Lung microvascular endothelial cell (primary cell): ENCODE measurements at places on chromosomes 2 and 18. TPM values are rescaled to one million over a fixed set of nuclear protein-coding genes. Genes with fewer than 3 reads are reported as not detected.
A peak's percentile ranks its signal among the peaks of the same experiment; 100 is the strongest.

DNA sequence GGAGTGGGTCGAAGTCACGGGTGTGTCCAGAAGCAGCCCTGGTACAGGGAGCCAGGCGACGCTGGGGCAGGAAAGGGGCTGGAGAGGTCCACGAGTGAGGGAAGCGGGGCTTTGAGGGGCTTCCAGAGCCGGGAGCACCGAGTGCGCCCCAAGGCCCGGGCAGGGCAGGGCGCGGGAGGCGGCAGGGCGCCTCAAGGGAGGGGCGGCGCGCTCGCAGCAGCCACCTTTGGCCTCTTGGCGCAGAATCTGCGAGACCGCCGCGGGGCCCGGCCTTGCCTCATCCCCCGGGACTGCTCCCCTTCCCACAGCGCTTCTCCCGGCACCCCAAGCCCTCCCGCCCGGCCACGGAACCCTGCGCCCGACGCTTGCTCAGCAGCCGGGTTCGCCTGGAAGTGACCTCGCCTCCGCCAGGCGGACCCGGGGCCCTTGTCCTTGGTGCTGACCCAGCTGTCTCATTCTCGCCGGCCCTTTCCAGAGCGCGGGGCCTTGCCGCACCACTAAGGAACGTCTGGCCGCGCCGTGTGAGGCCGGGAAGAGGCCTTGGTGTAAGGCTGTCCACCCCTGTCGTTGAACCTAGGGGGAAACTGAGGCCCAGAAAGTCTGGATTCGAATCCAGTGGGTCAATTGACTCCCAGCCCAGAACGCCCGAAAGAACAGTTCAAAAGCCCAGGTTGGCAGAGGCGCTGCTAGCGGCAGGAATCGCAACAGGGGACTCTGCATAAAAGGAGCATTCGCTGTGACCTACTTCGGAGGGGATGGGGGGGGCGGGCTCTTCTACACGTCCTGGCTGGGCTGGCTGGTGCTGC lies 584 bp upstream of the DNER start:
- peak; percentile 56 for DNase-seq

GRCh38 chr18:26424428-26425147 lies 123.8 kb downstream of the KCTD1 start:
- DNase-seq: no peak

DNA sequence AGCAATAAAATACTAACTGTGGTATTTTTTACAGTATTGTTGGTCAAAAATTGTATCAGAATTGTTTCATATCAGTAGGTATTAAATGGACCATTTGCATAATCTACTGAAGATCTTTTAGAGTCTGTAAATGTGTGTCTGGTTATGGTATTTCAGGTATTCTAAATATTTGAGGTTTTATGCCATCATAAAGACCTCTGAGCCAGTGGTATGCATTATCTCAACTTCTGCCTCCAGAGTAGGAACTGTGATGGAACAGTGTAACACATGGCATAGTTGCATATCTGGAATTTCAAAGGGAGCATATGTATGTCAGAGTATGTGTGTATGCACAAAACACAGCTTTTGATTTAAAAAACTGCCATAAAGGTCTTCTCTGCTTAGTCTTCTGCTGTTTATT lies 15.4 kb downstream of the GREB1L start:
- no peak for DNase-seq

DNA sequence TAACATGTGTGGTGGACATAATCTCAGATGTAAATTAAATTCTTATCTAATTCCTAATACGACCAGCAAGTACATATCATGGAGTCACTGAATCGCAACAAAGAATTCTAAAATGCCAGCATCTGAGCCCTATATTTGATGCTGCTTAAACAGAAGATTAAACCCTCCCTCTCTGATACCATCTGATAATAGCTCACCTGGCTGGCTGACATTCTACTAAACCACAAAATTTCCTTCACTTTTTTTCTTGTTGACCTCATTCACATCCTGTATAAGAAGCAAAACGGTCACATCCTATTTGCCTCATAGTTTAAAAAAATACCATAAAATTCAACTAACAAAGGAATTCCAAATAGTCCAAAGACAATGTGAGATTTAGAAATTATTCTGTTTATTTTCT lies 371.6 kb upstream of the SLC8A1 start:
- no peak for DNase-seq

- DNase-seq: no peak
Observed at GRCh38 chr2:232776435-232776834, at the start of gene KCNJ13. KCNJ13 (minus strand) TSS chr2:232776565; CDS start chr2:232771362, 5,203 bp downstream.

DNA sequence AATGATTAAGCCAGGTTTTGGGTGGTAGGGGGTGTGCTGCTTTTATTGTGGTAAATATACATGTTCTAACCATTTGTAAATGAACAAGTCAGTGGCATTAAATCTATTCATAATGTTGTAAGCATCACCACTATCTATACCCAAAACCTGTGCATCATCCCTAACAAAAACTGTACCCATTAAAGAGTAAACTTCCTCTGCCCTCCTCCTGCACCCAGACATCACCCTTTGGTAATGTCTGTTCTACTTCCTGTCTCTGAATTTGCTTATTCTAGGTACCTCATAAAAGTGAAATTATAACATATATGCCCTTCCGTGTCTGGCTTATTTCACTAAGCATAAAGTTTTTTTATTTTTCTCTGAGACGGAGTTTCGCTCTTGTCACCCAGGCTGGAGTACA lies 14.1 kb downstream of the RIF1 start:
- DNase-seq: no peak

GRCh38 chr2:34731292-34731691 lies 1132.2 kb upstream of the FAM98A start:
- DNase-seq: no peak

DNA sequence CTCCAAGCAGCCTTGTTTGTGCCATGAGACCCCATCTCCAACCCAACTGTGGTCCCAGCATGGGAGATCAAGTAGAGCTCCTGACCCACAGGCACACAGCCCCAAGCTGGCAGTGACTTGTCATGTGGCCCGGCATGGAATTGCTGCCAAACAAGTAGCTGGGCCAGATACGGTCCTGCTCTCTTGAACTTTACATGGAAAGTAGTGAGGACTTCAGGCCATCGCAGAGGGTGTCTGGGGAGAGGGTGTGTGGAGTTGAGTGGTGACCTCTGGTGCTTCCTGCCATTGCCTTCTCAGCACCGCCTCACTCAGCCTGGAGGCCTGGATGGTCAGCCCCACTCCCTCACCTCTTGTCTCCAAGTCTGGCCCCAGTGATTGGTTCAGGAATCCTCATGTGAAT lies 10.9 kb upstream of the SLC4A3 start:
- DNase-seq: no peak

DNA sequence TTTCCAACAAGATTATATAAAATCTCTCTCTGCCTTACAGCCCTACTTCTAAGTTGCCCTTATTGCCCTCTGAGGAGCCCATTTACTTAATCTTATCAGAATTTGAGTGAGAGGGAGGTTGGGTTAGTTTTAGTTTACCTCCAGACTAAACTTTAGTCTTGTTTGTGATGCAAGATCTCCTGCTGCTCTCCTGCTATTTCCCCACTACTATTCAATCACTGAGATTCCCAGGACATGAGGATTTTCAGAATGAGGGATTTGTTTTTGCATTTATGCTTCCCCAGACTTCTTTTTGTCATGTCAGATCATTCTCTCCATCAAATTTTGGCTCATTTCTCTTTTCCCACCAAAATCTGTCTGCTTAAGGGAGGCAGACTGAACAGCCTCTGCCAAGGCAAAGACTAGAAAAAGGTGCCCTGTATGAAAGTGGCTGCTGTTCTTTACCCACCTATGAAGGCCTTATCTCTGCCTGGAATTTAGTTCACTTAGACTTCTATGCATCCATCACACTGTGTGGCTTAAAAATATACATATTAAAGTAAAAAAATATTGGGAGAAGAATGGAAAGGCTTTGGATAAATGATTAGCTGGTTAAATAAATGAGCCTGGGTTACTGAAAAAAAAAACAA lies 401.3 kb downstream of the PID1 start:
- DNase-seq: no peak

DNA sequence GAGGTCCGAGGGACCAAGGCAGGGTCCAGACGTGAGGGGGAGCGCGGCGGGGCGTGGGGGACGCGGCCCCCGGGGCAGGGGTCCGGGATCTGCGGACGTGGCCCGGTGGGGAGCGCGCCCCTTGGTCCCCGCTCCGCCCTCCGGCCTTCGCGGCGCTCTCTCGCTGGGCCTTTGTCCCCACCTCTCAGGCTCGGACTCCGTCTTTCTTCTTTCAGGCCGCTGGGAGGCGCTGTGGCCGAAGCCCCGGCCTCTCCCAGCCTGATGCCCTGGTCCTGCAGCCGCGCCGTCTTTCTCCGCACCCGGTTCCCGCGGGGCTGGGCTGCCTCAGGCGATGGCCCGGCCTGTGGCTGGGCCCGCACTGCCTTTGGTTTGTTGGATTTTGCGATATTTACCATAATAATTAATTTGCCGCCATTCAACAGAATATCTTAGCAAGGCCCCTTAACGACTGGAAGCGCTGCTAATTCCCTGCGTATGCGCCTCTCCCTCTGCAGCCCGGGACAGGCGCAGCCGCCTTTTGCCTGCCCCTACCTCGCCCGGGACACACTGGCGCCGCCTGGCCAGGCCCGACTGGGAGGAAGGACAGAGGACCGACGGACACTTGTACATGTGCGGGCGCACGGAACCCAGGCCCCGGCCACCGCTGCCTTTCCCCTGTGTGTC lies 10.8 kb downstream of the SIX3 start:
- DNase-seq: peak; percentile 79

DNA sequence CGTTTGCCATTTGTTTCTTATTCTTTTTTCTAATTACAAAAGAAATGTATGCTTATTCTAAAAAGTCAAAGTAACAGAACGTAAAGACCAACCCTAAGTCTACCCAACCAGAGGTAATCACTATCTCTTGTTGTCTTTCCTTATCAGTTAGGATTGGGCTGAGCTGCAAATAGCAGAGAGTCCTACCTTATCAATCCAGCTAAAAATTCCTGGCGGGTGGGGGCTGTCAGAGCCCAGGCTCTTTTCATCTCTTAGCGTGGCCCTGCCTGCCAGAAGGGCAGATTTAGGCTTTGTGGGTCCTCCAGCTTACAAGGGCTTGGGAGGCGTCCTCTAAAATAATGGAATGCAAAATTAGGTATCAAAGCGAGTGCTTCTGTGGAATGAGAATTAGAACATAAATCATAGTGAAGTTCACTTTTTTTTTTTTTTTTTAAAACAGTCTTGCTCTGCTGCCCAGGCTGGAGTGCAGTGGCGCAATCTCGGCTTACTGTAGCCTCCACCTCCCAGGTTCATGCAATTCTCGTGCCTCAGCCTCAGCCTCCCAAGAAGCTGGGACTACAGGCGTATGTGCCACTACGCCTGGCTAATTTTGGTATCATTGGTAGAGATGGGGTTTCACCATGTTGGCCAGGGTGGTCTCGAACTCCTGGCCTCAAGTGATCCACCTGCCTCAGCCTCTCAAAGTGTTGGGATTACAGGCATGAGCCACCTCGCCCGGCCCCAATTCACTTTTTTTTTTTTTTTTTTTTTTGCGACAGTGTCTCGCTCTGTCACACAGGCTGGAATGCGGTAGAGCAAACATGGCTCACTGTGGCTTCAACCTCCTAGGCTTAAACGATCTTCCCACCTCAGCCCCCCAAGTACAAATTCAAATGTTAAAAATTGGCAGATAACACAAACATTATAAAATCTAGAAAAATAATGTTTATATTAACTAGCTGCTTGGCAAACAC lies 57.4 kb upstream of the B3GNT7 start:
- no peak for DNase-seq

DNA sequence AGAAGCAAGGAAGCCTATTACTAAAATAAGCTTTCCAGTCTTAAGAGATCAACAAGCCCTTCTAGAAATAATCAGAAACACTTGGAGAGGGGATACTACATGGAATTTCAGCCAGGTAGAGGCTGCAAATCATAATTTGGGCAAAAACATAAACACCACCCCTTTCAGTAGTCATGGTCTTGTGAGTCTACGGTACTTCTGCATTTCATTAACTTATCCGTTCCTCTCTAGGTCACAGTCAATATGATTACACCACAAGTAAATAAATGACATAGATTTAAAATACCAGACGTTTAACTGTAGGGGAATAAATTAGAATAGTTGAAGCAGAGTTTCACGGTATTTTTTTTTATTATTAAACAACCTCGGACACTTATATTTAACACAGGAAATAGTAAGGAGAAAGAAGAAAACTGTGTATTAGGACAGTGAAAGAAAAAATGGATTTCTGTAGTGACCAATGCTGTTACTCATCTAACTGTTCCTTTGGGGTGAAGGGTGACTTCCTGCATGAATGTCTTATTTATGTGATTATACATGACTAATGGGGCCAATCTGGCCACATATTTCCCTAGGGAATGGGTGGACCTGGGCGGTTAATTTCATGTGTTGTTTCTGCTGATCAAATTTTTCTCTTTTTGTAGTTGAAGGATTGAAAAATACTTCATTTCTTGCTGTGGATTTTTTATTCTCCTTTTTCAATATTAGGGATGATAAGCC lies 456.6 kb upstream of the UBE2E3 start:
- DNase-seq: peak; percentile 97

- DNase-seq: no peak
Observed at GRCh38 chr2:174330945-174331594, 3.7 kb upstream of the SP9 start.

GRCh38 chr2:41854227-41854626 lies 193.6 kb upstream of the PKDCC start:
- no peak for DNase-seq

GRCh38 chr2:169119851-169120250 lies 50.5 kb downstream of the DHRS9 start:
- DNase-seq: no peak

GRCh38 chr2:10307561-10308156 lies 5.0 kb downstream of the HPCAL1 start:
- DNase-seq: no peak

DNA sequence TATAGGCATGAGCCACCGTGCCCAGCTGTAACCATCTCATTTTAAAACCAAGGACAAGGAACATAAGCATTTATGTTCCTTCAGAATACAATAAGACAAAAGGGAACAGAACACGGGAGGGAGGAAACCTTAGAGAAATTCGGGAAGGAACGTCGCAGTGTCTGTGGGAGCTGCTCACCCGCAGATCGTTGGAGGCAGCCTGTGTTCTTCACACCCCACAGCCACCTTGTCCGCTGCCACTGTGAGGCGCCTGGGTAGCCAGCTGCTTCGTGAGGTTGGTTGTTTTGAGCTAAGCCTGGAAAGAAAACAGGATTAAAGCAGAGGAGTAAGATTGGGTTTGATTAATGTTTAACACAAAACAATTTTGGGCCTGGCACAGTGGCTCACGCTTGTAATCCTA lies 250.0 kb downstream of the FHOD3 start:
- DNase-seq: no peak

DNA sequence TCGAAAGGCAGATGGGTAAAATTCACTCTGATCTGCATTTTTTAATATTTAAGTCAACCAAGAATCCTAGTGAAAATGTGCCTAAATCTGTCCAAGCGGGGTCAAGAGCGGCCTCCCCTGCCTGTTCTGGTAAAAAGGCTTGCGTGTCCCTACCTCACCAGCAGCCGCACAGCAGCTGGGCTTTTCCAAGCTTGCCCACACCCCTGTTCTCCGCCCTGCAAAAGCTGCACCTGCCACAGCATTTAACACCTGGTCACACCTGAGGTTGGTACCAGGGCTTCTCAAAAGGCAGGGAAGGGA lies 25.8 kb upstream of the TMEM182 start:
- no peak for DNase-seq

INHBB gene
- 11.3 and 21.1 TPM in 2 replicates for total RNA-seq

PROKR1 gene
- total RNA-seq: not detected in 2 replicates

TMEM17 gene
- total RNA-seq: 0.99 and 1.1 TPM in 2 replicates

DSC3 gene
- total RNA-seq: under 0.01 and 0.22 TPM in 2 replicates

ALK gene
- not detected in 2 replicates for total RNA-seq

IL1A gene
- total RNA-seq: under 0.01 TPM in 1 of 2 replicates, not detected in the other

KIF5C gene
- total RNA-seq: under 0.01 TPM in 2 replicates

COL4A4 gene
- total RNA-seq: under 0.01 TPM in 1 of 2 replicates, not detected in the other

KANSL3 gene
- 16.3 and 21.6 TPM in 2 replicates for total RNA-seq

RNF103 gene
- total RNA-seq: 23.3 and 33.1 TPM in 2 replicates

TUBA3E gene
- not detected in 2 replicates for total RNA-seq

NEU2 gene
- not detected in 2 replicates for total RNA-seq

HTR2B gene
- total RNA-seq: 2.0 and 3.0 TPM in 2 replicates
